ENCODE measurements at places on chromosomes 3 and 15.
A peak's percentile ranks its signal among the peaks of the same experiment; 100 is the strongest.

DNA sequence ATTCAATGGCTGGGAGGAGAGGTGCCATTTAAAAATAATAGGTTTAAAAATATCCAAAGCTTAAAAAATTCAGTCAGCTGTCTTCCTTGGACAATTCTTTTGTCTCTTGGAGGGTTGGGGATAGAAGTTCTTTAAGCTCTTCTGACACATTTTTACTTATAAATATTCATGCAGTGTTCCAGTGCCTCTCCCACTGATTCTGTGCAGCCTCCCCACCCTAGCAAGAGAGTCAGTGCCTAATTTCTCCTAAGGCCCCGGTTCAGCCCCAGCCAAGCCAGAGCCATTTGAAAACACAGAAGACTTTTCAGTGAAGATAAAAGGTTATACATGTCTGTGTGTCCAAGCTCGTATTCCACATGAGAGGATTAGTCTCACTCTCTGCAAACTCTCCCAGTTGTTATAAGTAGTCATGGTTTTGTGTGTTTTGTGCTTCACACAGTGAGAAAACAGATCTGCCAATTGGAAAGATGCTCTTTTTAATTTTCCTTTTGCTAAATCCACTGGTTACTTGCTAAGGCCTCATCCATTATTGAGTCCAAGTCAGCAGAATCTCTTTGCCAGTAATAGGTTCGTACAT, 141.3 kb downstream of the CD47 start:
- no peak for DNase-seq

DNA sequence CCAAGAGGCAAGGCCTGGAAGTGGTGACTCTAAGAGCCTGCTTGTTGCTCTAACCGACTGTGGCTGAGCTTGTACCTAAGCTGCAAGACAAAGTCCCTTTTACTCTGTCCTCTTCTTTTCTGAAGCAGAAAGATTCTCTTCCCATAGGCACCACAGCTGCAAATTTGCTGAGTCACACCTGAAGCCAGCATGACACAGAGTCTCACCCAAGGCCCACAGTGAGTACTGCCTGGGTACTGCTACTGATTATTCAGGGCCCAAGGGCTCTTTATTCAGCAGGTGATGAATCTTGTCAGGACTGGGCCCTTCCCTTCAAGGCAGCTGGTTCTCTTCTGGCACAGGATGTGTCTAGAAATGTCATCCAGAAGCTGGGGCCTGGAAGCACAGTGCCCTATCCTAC, 18.9 kb upstream of the TIGIT start:
- DNase-seq = no peak

- DNase-seq = no peak
These were observed 94.2 kb downstream of the FMN1 start for GRCh38 chr15:33100314-33100713.

DNA sequence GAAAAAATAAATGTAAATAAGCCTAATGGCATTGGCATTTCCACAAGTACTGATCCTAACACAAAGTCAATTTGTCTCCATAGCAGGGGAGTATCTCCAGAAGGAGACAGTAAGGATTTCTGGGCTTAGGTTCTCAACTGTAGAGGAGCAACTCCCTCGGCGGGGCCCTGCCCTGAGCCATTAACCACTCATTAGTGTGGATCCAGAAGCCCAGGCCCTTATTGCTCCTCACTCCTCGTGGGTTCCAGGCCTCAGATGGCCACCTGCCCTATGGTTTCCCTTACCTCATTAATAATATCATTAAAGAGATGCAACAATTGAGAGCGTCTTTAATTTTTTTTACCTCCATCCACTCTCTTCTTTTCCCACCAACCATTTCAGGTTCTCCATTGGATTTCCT, 85.3 kb upstream of the CLDN18 start:
- no peak for DNase-seq

GRCh38 chr3:116614795-116615362, 94.7 kb upstream of the TUSC7 start:
- no peak for DNase-seq

DNA sequence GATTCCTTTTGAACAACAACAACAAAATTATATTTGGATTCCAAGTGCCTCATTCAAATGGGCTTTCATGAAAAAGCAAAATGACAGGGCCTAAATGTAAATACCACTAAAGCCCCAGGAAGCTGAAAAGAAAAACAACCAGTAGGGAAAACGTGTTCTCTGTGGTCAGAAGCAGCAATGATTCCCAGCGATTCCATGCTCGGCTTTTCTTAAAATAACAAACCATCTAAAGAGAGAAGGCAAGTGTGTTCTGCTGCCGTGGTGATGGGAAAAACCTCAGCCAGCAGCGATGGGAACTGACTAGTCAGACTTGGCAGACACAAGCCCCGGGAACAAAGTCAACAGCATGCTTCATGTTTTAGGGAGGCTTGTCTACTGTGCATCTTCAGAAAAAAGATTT, 153.6 kb downstream of the TNIK start:
- no peak for DNase-seq

DNA sequence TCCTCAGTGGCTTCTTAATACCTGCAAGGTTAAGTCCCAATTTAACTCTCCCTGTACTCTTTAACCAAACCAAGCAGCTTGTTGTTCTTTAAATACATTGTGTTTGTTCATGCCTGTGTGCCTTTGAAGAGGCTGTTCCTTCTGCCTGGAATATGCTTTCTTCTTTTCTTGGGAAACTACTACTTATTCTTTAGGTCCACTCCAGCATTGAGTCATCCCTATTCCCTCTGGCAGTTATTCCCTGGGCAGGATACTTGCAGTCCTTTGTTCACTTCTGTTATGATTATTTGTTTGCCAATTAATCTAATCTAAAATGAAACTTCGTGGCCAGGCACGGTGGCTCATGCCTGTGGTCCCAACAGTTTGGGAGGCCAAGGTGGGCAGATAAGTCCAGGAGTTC, 139.3 kb downstream of the ZNF609 start:
- no peak for DNase-seq

DNA sequence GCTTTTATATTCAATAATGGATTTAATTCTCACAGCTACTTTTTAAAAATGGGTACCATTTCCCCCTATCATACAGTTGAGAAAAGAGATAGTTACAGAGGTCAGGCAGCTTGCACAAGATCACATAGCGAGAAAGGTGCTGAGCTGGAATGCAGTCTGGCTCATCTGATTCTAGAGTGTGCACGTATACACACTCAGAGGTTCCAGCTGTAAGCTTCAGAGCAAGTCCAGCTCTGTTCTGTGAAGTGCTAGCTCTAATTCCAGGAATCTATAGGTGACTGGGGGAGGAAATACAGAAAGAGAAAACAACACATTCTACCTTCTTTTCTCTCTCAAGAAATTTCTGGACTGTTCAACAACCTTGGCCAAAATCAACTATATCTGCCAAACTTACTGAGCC, 318.7 kb downstream of the FOXP1 start:
- no peak for DNase-seq

GRCh38 chr15:97684249-97684648, 276.3 kb upstream of the ARRDC4 start:
- no peak for DNase-seq

GRCh38 chr15:89551550-89551949, 23.7 kb upstream of the TICRR start:
- DNase-seq = no peak

GRCh38 chr15:58731756-58732535, 17.6 kb downstream of the ADAM10 start:
- DNase-seq = no peak

- DNase-seq = no peak
These were observed 377.9 kb downstream of the GAP43 start for GRCh38 chr3:116001151-116001621.

- DNase-seq = no peak
These were observed 32.7 kb downstream of the SLC41A3 start for GRCh38 chr3:126051234-126051633.

DNA sequence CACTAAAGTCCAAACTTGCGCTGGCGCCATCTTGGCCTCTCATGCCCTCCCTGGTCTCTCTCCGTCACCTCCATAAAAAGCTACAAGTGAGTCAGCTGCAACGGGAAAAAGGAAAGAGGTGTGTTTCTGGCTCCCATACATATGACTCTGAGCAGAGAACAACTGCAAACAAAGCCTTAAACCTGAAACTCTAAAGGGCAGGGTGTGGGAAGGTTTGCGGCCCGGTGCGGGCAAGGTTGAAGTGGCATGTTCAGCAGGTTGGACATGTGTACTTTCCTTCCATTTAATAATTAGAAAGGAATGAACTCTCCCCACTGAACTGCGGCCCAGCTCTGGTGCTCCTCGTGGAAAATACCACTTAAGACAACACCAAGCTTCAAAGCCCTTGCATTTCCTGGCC, 59.0 kb upstream of the PPARG start:
- DNase-seq = no peak

DNA sequence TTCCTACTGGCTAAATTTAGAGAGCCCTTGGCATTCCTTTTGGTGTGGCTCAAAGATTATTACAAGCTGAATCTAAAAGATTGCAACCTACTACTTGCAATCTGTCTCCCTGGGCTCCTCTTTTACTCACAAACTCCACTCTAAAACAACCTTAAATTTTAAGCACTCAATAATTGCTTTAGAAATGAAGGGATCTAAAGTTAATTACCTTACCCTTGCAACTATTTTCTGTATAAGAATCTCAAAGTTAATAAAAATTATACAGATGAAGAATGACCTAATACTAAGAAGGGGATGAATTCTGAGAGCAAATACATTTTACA, 60.2 kb downstream of the ESYT3 start:
- DNase-seq = no peak

DNA sequence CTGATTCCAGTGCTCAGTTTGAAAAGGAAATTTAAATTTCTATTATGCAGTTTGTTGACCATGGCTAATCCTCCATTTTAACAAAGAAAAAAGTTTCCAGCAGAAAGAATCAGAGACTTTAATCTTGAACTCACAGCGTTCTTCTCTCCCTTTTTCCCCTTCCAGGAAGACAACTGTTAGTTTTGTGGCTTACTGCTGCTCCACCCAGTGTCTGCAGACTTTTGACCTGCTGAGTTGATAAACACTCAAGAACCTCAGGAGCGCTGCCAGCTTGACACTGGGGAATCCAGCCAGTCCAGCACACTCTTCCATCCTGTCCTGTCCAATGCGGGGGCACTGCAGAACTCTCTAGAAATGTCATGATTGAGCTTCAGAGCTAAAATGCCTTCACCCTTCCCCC, 134.6 kb downstream of the LRRC28 start:
- DNase-seq = no peak

- no peak for DNase-seq
These were observed 18.5 kb upstream of the NMNAT3 start for GRCh38 chr3:139696314-139696604.

DNA sequence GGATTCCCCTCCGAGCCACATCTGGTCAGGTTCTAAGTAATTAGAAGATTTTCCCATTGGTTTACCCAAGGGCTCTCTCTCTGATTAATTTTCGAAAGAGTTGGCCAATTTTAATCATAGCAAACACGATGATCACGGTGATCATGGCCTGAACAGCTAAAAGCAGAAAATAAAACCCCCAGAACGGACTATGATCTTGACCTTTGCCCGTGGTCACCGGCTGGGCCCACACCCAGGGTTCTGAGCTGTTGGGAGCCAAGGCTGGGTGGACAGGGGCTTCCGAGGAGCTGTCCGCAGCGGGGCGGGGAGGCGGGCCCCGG, 2.6 kb downstream of the GP5 start:
- no peak for DNase-seq

DNA sequence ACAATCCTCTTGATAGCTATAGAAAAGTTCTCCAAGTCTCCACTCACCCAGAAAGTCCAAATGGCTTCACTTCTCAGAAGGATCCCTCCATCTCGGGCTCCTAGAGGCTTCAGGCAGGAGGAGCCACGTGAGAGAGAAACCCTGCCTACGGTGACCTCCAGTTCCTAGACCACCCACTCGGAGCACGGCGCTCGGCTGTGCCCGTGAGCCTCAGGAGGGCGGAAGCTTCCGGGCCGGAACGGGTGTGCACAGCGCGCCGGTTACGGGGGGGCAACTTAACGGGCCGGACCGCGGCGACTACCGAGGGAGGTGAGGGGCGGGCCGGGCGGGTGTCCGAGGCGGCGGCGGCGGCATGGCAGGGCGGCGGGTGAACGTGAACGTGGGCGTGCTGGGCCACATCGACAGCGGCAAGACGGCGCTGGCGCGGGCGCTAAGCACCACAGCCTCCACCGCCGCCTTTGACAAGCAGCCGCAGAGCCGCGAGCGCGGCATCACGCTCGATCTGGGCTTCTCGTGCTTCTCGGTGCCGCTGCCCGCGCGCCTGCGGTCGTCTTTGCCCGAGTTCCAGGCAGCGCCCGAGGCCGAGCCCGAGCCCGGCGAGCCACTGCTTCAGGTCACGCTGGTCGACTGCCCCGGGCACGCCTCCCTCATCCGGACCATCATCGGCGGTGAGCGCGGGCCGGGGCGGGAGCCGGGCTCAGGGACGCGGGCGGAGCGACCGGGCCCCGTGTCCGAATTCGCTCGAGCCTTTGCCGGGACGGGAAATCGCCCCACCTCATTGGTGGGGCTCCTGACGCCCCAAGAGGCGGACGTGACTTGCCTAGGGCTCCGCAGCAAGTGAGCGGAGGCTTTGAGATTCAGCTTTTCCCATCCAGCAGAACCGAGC, at the start of gene EEFSEC:
EEFSEC (plus strand) TSS at position 326 of the 886 bp plus-strand sequence; CDS start at position 353, 27 bp downstream.
- DNase-seq = peak; percentile 78

GRCh38 chr15:39279311-39279710, 301.6 kb upstream of the THBS1 start:
- no peak for DNase-seq

- no peak for DNase-seq
These were observed 36.3 kb upstream of the TSC22D2 start for GRCh38 chr3:150371741-150372254.

Measured in activated T-helper 1 cell treated with anti-CD3 and anti-CD28 coated beads, Interleukin-2, amount 50 U/mL, for 16 hours (primary cell).